ENCODE measurements at places on chromosomes 1 and 21. TPM values are rescaled to one million over a fixed set of nuclear protein-coding genes. Genes with fewer than 3 reads are reported as not detected.

The ADCY10 gene
- not detected for total RNA-seq

The S100A4 gene
- 452 TPM for total RNA-seq

The NDUFV3 gene
- 45.5 TPM for total RNA-seq

The SLC22A15 gene
- total RNA-seq = not detected

The HNRNPR gene
- total RNA-seq = 193 TPM

The ELAPOR1 gene
- total RNA-seq = not detected

The S1PR1 gene
- total RNA-seq = not detected

The RWDD3 gene
- 15.6 TPM for total RNA-seq

The CNKSR1 gene
- total RNA-seq = not detected

The TSPEAR gene
- total RNA-seq = not detected

The AGO3 gene
- total RNA-seq = 36.9 TPM

The CAMK2N1 gene
- not detected for total RNA-seq

The NBPF6 gene
- total RNA-seq = not detected

The SYT6 gene
- not detected for total RNA-seq

The FAM72D gene
- total RNA-seq = 12.6 TPM

Measured in G401 (cell line).